ENCODE measurements at places on chromosomes 13 and 19.

- no peak for DNase-seq
Observed at GRCh38 chr19:46722421-46723022, 5.6 kb upstream of the PRKD2 start.

- no peak for DNase-seq
Observed at GRCh38 chr13:43528992-43529391, 257.8 kb downstream of the ENOX1 start.

DNA sequence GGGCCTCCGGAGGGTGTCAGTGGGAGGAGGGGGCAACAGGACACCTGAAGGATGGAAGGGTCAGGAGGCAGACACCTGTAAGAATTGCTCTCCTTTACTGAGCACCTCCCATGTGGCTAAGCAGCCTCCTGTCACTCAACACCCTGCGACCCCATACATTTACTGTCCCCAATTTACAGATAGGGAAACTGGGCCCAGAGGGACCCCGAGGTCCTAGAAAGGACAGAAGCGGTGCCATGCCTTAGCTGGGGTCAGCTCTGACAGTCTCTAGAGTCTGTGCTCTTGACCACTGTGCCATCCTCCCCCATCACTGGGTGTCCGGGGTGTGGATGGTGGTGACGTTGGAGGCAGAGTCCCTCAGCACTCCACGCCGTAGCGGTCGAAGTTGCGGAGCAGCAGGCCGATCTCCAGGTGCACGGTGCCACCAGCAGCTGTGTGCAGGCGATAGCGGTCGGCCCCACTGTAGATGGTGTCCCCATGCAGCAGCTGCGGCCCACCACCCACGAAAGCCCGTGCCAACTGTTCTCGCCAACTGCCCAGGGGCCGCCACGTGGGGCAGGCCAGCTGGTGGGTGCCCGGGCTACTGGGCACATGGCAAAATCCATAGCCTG is 726 bp upstream of the TGFB1 start:
- DNase-seq, result no peak

- no peak for DNase-seq
Observed at GRCh38 chr13:43631106-43631505, 155.7 kb downstream of the ENOX1 start.

DNA sequence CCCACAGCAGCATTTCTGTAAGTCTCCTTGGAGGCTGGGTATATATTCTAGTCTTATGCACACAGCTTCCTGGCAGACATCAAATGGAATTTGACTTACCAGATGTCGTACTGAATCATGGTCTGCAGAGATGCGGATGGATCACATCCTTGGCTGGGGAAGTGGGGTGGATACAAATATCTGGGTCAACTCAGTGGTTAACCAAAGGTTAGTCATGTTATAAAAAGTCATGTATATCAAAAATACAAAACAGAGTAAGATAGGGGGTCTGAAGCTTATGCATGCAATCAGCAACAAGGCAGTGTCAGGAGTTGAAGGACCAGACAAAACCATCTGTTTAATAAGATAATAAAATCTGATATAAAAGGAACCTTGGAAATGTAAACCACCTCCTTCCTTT is 61.9 kb downstream of the WASF3 start:
- DNase-seq, result no peak

- DNase-seq, result peak; percentile 34
Observed at GRCh38 chr13:53004573-53004972, 24.0 kb upstream of the OLFM4 start.

All from NCI-H526 (cell line).